Sigmoid colon (tissue), 7 donors: ENCODE measurements at places on chromosomes 13 and 19.

DNA sequence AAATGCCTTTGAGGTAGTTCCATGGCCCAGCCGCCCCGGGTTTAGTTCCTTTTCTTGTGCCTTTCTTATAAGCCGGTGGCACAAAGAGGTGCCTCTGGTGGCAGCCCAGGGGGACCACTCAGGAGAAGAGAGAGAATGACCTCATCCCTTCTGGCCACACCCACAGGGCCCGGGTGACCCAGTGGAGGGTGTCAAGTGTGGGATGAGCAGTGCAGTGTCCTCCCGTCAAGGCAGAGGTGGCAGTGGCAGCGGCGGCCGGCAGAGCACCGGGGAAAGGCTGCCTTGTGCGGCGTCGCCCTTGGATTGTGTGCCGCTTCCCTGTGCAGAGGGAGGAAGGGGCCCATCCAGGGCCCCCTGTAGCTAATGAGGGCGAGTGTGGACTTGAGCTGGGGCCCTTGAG is 47.9 kb downstream of the KDM4B start:
- DNase-seq: no peak
- no peaks in the 10 kb centered on the region for H3K4me1 ChIP-seq
- no peak overlapping the region for H3K27ac ChIP-seq
- no peaks in the 10 kb centered on the region for H3K27me3 ChIP-seq
- peaks cover 16% of the 10 kb centered on the region for H3K36me3 ChIP-seq
- H3K4me3 ChIP-seq: no peak overlapping the region

DNA sequence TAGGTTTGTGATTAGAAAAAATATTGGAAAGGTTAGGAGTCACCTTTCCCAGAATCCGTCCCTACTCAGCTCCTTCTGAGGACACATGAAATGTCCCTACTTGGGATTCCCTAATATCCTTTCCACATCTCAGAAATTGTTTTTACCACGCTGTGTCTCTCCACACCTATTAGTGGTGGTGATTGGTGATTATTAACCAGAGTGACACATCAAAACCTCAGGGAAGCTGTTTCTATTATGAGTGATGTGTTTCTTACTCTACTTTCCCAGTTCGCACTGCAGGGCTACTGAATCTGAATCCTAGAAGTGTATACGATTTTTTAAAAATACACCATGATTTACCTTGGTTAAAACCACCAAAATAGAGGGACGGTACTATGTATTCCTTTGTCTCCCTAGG is 460.8 kb downstream of the TBC1D4 start:
- no peak overlapping the region for H3K4me3 ChIP-seq
- H3K36me3 ChIP-seq: no peaks in the 10 kb centered on the region
- H3K4me1 ChIP-seq: no peaks in the 10 kb centered on the region
- H3K27me3 ChIP-seq: no peaks in the 10 kb centered on the region
- H3K27ac ChIP-seq: no peak overlapping the region

- no peaks in the 10 kb centered on the region for H3K4me1 ChIP-seq
- H3K4me3 ChIP-seq: no peak overlapping the region
- H3K27me3 ChIP-seq: no peaks in the 10 kb centered on the region
- H3K27ac ChIP-seq: no peak overlapping the region
- no peaks in the 10 kb centered on the region for H3K36me3 ChIP-seq
- DNase-seq: no peak
Measured at GRCh38 chr13:102020611-102021216, 381.1 kb downstream of the FGF14 start.

- DNase-seq: no peak
- H3K27me3 ChIP-seq: no peaks in the 10 kb centered on the region
- no peaks in the 10 kb centered on the region for H3K36me3 ChIP-seq
- no peak overlapping the region for H3K4me3 ChIP-seq
- peaks cover 50% of the 10 kb centered on the region for H3K4me1 ChIP-seq
Measured at GRCh38 chr19:10766671-10767201, 48.9 kb downstream of the DNM2 start.

DNA sequence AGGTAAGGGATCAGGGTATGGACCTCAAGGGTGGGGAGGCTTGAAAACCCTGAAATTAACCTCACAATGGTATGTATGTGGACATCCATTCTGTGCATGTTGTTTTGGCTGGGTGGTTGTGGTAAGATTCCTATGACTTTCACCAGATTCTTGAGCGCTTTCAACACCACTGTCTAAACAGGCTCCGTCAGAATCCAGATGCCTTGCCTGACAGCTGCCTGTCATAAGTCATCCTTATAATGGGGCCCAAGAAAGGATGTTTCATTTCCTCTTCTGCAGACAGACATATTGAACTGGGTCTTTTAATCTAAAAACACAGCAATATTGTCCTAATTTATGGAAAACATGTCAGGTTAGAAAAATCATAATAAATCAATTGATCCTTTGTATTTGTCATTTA is 41.3 kb downstream of the ALOX5AP start:
- no peaks in the 10 kb centered on the region for H3K27me3 ChIP-seq
- H3K27ac ChIP-seq: no peak overlapping the region
- no peak overlapping the region for H3K4me3 ChIP-seq
- H3K4me1 ChIP-seq: no peaks in the 10 kb centered on the region
- no peaks in the 10 kb centered on the region for H3K36me3 ChIP-seq
- DNase-seq: no peak

DNA sequence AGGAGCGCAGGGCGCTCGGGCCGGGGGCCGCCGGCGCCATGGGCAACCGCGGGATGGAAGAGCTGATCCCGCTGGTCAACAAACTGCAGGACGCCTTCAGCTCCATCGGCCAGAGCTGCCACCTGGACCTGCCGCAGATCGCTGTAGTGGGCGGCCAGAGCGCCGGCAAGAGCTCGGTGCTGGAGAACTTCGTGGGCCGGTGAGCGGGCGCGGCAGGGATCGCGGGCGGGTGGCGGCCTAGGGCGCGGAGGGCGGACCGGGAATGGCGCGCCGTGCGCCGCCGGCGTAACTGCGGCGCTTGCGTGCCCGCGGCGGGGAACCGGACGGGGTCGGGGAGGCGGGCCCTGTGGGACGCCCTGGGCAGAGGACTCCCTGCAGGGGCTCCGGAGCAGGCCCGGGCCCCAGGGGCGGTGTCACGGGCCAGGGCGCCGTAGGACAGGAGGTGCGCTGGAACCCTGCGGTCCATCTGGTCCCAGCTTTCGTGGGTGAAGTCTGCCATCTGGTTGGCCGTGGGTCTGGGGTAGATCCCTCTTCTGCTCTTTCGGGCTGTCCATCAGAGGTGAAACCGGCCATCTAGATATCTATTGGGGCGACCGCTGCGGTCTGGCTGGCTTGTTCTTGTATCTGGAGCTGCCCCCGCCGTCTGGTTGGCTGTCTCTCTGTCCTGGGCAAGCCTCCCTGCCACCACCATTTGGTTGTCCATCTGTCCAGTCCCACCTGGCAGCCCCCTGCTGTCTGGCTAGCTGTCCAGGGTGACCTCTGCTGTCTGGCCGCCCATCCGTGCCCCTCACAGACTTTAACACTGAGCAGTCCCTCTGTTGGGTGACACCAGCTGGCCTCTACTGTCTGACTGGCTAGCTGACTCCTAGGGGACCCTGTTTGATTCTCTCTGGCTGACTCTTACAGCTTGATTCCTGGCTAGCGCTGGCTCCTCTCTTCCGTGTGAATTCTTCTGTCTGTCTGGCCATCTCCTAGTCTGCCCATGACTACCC is 622 bp downstream of the DNM2 start:
- peak overlapping the region; percentile 96 for H3K27ac ChIP-seq
- H3K27me3 ChIP-seq: no peaks in the 10 kb centered on the region

GRCh38 chr19:5536337-5536894 is 31.3 kb downstream of the TINCR start:
- DNase-seq: peak; percentile 70
- H3K27ac ChIP-seq: no peak overlapping the region
- H3K27me3 ChIP-seq: no peaks in the 10 kb centered on the region
- no peaks in the 10 kb centered on the region for H3K36me3 ChIP-seq
- H3K4me1 ChIP-seq: no peaks in the 10 kb centered on the region

- DNase-seq: peak; percentile 73
- peaks cover 7% of the 10 kb centered on the region for H3K4me1 ChIP-seq
- H3K36me3 ChIP-seq: no peaks in the 10 kb centered on the region
Measured at GRCh38 chr13:74575729-74576125, 441.5 kb upstream of the KLF12 start.

GRCh38 chr19:46691104-46691503 is 25.8 kb downstream of the PRKD2 start:
- H3K27ac ChIP-seq: no peak overlapping the region
- H3K4me1 ChIP-seq: no peaks in the 10 kb centered on the region
- peaks cover 80% of the 10 kb centered on the region for H3K36me3 ChIP-seq
- H3K4me3 ChIP-seq: no peak overlapping the region

GRCh38 chr13:36920616-36921185 is 663 bp upstream of the SMAD9 start:
- no peaks in the 10 kb centered on the region for H3K4me1 ChIP-seq
- no peaks in the 10 kb centered on the region for H3K36me3 ChIP-seq
- DNase-seq: no peak
- H3K4me3 ChIP-seq: peak overlapping the region; percentile 64

- no peaks in the 10 kb centered on the region for H3K36me3 ChIP-seq
- H3K4me3 ChIP-seq: no peak overlapping the region
- H3K27me3 ChIP-seq: no peaks in the 10 kb centered on the region
- no peak for DNase-seq
- H3K4me1 ChIP-seq: no peaks in the 10 kb centered on the region
Measured at GRCh38 chr13:111165241-111166010, 50.3 kb downstream of the ARHGEF7 start.

- no peak overlapping the region for H3K4me3 ChIP-seq
- no peaks in the 10 kb centered on the region for H3K4me1 ChIP-seq
- no peak overlapping the region for H3K27ac ChIP-seq
- DNase-seq: peak; percentile 53
- H3K27me3 ChIP-seq: no peaks in the 10 kb centered on the region
Measured at GRCh38 chr19:29499261-29499920, 26.4 kb upstream of the VSTM2B start.

GRCh38 chr13:73844986-73845385 is 289.2 kb downstream of the KLF12 start:
- H3K4me1 ChIP-seq: no peaks in the 10 kb centered on the region
- no peaks in the 10 kb centered on the region for H3K36me3 ChIP-seq
- no peaks in the 10 kb centered on the region for H3K27me3 ChIP-seq
- DNase-seq: no peak
- H3K27ac ChIP-seq: no peak overlapping the region
- H3K4me3 ChIP-seq: no peak overlapping the region

DNA sequence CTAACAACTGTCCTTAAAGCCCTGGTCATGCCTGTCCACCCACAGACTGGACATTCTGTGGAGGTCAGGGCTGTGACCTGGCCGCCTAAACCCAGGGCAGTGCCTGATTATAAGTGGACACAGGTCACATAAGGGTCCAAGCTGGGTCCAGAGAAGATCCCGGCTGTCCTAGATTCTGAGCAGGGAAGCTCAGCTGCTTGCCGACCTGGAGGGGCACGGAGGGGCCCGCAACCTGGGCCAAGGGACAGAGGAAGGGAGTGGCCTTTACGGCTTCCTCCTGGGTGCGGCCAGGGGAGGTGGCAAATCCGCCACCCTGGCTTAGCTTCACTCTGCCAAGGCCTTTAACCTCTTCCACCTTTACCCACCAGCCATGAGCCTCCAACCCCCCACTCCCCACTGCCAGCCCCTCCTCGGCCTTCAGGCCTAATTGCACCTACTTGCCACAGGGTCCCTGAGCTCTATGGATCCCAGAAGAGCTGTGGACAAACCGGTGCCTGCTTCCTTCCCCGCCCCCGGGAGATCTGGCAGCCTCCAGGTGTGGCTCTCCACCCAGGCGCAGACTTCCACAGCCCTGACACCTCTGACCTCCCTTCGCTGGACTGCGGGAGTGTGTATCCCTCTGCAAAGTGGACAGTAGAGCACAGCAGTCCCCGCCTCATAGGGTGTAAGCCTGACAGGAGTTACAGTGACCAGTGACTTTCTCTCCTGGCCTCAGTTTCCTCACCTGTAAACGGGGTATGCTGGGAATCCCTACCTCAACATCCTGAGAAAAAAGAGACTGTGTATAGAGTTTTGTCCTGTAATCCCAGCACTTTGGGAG is 1.7 kb downstream of the CD320 start:
- peaks cover 21% of the 10 kb centered on the region for H3K4me1 ChIP-seq
- peaks cover 21% of the 10 kb centered on the region for H3K36me3 ChIP-seq
- H3K27me3 ChIP-seq: no peaks in the 10 kb centered on the region
- no peak overlapping the region for H3K27ac ChIP-seq

DNA sequence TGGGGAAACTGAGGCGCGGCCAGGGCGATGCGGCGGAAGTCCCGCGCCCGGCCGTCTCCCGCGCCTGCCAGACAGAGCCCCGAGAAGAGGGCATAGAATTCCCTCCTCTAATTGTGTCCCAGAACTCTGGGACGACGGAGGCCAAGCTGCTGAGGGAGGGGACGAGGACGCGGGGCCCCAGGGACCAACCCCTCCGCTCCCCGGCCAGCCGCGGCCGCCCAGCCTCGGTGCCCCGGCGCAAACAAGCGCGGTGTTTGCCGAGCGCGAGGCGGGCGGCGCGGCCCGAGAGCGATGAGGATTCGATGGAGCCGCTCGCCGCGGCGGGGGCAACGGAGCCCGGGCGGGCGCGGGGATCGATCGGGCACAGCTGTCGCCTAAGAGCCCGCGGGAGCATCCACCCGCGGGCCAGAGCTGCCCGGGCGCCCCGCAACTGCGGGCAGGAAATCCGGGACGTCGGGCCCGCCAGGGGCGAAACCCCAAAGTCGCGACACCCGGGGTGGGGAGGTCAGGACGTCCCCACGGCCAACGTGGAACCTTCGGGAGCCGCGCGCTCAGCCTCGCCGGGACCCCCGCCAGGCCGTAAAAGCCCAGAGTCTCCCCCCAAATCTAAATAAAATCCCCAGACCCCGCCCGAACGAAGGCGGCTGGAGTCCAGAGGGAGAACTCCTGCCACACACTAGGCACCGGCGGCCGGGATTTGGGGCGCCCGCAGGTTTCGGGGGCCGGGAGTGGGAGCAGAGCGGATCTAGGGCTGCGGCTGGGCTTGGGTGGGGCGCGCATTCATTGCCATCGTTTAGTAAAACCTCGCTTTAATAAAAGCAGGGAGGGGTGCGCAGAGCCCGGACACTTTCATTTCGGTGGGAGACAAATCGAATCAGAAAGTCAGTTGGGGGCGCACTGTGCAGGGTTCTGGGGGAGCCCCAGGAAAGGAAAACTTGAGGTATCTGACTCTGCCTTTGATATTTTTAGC is 3.6 kb upstream of the ONECUT3 start:
- no peak overlapping the region for H3K27ac ChIP-seq
- H3K4me1 ChIP-seq: peaks cover 26% of the 10 kb centered on the region
- no peak for DNase-seq
- no peak overlapping the region for H3K4me3 ChIP-seq

- no peak overlapping the region for H3K27ac ChIP-seq
- peaks cover 5% of the 10 kb centered on the region for H3K27me3 ChIP-seq
- DNase-seq: no peak
- H3K4me3 ChIP-seq: no peak overlapping the region
- H3K4me1 ChIP-seq: no peaks in the 10 kb centered on the region
Measured at GRCh38 chr19:53782698-53783097, 41.4 kb downstream of the NLRP12 start.

GRCh38 chr13:98652721-98653462 is 76.0 kb upstream of the STK24 start:
- no peak overlapping the region for H3K27ac ChIP-seq
- H3K4me1 ChIP-seq: no peaks in the 10 kb centered on the region

DNA sequence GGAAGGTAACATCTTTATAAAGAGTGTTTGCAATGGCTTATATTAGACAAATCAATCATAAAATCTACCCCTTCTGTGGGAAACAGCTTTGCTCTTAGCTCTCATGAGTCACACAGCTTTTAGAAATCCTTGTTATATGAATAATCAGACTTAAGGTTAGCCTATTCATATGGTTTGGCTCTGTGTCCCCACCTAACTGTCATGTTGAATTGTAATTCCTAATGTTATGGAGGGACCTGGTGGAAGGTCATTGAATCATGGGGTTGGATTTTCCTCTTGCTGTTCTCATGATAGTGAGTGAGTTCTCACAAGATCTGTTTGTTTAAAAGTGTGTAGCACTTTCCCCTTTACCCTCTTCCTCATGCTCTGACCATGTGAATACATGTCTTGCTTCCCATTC is 704.2 kb upstream of the KLHL1 start:
- no peaks in the 10 kb centered on the region for H3K27me3 ChIP-seq
- no peak overlapping the region for H3K4me3 ChIP-seq
- no peak for DNase-seq
- no peaks in the 10 kb centered on the region for H3K4me1 ChIP-seq
